ENCODE measurements at places on chromosomes 1 and 21.
A peak's percentile ranks its signal among the peaks of the same experiment; 100 is the strongest.

GRCh38 chr1:151790940-151791651 is 796 bp upstream of the TDRKH start:
- DNase-seq, result no peak

DNA sequence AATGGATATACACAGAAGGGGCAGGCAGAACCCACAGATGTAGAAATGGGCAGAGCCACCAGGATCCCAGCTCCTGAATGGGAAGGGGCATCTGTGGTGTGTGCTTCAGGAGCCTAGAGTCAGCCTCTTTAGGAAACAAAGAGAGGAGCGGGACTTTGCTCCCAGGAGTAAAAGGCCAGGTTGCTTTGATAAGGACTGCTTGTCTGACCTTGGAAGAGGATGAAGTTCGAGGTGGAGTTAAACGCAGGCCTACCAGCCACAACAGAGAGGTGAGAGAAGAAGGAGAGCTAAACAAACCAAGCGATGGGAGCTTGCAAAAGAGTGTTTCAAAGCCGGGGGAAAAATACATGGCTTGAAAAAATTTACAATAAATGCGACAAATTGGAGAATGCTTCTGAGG is 49.9 kb upstream of the TMPRSS2 start:
- DNase-seq, result no peak

DNA sequence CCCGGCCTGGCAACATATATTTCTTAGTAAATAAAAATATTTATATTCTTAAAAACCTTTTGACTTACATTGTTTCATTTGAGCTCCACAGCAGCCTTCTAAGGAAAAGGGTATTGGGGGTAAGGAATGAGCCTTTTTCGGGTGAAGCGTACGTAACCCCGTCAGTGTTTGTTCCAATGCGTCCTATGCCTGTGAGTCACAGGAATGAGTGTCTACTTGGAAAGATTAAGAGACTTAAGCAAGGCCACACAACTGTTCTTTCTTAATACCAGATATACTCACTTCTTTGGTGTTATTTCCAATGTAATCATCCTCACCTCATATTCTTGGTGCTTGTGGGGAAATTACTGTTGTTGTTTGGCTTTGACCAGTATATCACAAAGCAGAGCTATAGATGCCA is 22.7 kb downstream of the WDTC1 start:
- no peak for DNase-seq

DNA sequence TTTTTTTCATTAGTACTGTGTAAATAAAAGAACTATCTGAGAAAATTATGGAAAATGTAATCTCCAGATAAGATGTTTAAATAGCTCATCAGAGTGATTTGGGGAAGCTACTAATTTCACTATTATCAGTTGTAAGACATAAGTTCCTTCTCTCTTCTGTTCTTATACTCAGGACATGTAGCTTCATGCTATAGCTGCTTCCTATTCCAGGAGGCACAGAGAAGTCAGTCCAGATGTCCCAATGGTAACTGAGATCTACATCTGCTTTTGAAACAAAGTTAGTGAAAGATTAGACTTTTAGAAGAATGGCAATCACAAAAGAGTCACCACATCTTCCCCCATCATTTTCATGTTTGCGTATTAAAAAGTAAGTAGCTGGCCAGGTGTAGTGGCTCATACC is 5.6 kb downstream of the MAP3K21 start:
- no peak for DNase-seq

DNA sequence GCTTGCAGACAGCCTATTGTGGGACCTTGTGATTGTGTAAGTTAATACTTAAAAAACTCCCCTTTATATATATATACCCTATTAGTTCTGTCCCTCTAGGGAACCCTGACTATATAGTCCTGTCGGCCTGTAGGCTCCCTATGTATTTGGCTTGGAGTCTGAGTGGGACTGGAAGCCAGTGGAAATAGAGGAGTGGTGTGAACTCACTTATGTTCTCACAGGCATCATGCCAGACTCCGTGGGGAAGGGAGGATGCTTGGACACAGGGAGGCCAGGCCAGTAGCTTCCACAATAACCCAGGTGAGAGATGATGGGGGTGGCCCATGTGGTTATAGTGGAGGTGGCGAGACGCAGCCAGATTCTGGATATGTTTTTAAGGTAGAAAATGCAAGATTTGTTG is 136.7 kb upstream of the SYT6 start:
- no peak for DNase-seq

DNA sequence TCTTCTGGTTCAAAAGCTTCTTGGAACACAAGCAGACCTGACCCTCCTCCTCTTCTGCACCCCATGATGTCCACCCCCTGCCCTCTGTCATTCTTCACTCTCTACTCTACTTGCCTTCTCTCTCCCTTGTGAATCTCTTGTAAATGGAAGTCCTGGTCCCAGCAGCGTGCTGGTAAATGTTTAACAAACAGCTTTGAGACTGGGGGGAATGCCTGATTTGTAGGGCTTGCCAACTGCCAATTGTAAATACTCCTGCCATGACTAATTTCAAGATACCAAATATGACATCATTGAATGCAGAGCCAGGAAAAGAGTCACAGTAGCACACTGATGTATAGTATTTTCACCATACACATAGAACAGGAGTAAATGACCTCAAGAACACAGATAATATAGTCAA is 40.9 kb upstream of the LRRN2 start:
- DNase-seq, result peak; percentile 7

GRCh38 chr1:16233431-16233830 is 3.6 kb downstream of the CPLANE2 start:
- no peak for DNase-seq

DNA sequence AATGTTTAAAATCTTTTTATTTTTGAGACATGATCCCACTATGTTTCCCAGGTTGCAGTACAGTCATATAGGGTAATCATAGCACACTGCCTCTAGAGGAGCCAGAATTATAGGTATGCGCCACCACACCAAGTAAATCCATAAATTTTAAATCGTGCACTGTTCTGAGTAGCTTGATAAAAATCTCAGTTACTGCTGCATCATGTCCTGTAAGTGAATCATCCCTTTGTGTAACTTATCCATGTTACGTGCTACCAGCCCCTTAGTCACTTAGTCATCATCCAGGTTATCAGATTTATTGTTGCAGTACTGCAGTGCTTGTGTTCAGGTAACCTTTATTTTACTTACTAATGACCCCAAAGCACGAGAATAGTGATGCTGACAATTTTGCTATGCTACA is 1770.9 kb downstream of the BRINP3 start:
- peak; percentile 2 for DNase-seq

- DNase-seq, result no peak
These were observed 40.5 kb downstream of the PATJ start for GRCh38 chr1:61782771-61783170.
